ENCODE measurements at places on chromosomes 16 and 17.
A peak's percentile ranks its signal among the peaks of the same experiment; 100 is the strongest.

DNA sequence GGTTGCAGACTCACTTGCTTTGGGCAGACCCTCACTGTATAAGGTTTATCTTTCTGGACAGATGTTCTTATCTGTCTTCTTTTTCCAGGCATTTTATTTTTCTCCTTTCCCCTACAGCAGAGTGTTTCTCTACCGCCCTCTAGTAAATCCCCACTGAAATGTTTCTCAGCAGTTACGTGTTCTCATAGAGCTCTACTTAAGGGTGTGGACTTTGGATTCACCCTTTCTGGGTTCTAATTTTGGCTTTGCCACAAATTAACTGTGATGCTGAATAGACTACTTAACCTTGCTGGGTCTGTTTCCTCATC lies 2.0 kb downstream of the ADAT1 start:
- peak; percentile 66 for DNase-seq

GRCh38 chr16:51211148-51211547 lies 60.1 kb upstream of the SALL1 start:
- no peak for DNase-seq

- peak; percentile 47 for DNase-seq
Observed at GRCh38 chr17:54426296-54426886, 474.3 kb upstream of the TOM1L1 start.

DNA sequence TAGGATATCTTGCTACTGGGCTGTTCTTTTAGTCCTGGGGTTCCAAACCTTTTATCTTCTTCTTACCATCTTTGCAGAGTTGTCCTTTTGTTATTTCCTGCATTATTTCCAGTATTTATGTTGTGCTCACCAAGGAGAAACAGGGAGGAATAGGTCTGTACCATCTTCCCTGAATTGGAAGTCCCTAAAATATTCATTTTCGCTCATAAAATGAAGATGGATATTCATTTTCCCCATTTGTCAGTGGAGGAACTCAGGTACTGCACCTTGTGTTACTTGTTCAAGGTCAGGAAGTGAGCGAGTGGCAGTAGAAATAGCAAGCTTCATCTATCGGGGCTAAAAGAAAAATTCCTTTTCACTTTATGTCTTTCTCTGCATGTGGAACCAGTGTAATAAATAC lies 989.7 kb downstream of the CDH11 start:
- no peak for DNase-seq

- no peak for DNase-seq
Observed at GRCh38 chr17:83068641-83069570, 10.5 kb upstream of the METRNL start.

GRCh38 chr17:57774872-57775271 lies 29.8 kb upstream of the CCDC182 start:
- no peak for DNase-seq

DNA sequence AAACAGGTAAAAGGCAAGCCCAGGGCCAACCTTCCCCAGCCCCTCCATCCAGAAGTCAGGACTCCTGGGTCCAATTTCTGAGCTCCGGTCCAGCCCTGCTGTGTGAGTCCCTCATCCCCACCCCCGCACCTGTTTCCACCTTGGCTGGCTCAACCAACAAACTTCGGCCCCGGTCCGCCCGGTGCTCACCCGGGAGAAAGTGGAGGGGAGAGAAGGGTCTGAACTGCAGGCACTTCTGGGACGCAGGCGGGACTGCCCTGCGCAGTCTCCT lies 541 bp downstream of the RHBDF2 start:
- no peak for DNase-seq

DNA sequence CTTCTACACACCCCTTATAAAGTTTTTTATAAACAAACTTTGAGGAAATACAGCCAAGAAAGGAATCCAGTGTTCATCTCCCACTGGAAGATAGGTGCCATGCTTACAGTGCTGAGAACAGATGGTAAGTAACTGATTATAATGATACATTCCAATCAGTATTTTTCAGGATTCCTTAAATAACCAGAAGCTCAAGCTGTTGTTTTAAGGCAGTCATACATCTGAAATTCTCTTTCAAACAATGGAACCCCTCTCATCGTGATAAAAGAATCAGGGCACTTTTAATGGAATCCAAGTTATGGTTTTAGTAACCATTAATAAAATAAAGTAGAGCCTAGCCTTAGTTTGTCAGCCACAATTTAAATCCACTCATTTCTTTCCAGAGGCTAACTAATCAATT lies 56.1 kb upstream of the STAC2 start:
- no peak for DNase-seq
